ENCODE measurements at places on chromosomes 2 and 18. TPM values are rescaled to one million over a fixed set of nuclear protein-coding genes. Genes with fewer than 3 reads are reported as not detected.

Gene COX5B
- polyA plus RNA-seq, result 247 TPM

Gene MALL
- polyA plus RNA-seq, result 7.7 TPM

Gene ANTXR1
- polyA plus RNA-seq, result 7.3 TPM

Gene EPAS1
- polyA plus RNA-seq, result 48.9 TPM

Data from thymus (tissue), 14 donors.